Activated CD4-positive, CD25-positive, alpha-beta regulatory T cell treated with anti-CD3 and anti-CD28 coated beads, Interleukin-2, amount 50 U/mL, for 72 hours (primary cell): ENCODE measurements at places on chromosomes 6 and 20.

GRCh38 chr20:22496817-22497216, 87.6 kb downstream of the FOXA2 start:
- DNase-seq: no peak

- no peak for DNase-seq
Measured at GRCh38 chr6:13001927-13002326, 285.4 kb downstream of the PHACTR1 start.

DNA sequence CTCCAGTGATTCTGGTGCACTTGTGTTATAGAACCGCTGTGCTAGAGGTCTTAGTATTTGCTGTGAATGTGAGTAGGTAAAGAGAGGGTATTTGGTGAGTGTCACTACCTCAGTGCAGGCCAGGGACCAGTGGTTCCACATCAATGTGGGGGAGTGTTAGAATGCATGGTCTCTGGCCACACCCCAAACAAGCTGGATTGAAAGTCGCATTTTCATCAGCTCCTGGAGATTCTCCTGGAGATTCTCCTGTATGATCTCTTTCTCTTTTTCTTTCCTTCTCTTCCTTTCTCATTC, 26.8 kb upstream of the BCAS1 start:
- no peak for DNase-seq

DNA sequence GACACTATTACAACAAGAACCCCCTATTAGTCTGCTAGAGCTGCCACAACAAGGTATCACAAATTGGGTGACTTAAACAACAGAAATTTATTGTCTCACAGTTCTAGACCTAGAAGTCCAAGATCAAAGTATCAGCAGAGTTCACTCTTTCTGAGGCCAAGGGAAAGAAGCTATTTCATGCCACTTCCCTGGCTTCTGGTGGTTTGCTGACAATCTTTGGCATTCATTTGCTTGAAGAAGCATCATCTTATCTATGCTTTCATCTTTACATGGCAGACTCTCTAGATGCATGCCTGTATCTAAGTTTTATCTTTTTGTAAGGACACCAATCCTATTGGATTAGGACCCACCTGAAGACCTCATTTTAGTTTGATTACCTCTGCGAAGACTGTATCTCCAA, 296.8 kb upstream of the MARCKS start:
- DNase-seq: no peak

- no peak for DNase-seq
Measured at GRCh38 chr20:53579581-53580375, 13.9 kb downstream of the ZNF217 start.
